ENCODE measurements at places on chromosomes 11 and 22.
A peak's percentile ranks its signal among the peaks of the same experiment; 100 is the strongest.

DNA sequence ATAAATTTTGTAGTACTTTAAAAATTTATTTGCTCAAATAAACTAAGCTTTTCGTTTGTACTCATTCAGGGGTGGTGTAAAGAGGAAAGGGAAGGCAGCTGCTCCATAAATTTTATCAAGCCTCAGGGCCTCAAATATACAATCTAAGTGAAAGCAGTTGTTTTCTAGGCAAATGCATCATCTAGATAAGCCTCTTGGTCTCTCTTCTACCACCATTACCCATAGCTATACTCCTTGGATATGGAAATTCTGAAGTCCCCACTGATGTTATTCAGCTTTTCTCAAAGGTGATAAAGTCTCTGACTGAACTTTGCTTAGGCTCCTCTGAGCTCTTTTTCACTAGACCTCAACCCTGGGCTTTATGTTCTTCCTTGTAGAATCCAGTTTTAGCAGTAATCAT, 1313.1 kb downstream of the JRKL start:
- no peak for DNase-seq

DNA sequence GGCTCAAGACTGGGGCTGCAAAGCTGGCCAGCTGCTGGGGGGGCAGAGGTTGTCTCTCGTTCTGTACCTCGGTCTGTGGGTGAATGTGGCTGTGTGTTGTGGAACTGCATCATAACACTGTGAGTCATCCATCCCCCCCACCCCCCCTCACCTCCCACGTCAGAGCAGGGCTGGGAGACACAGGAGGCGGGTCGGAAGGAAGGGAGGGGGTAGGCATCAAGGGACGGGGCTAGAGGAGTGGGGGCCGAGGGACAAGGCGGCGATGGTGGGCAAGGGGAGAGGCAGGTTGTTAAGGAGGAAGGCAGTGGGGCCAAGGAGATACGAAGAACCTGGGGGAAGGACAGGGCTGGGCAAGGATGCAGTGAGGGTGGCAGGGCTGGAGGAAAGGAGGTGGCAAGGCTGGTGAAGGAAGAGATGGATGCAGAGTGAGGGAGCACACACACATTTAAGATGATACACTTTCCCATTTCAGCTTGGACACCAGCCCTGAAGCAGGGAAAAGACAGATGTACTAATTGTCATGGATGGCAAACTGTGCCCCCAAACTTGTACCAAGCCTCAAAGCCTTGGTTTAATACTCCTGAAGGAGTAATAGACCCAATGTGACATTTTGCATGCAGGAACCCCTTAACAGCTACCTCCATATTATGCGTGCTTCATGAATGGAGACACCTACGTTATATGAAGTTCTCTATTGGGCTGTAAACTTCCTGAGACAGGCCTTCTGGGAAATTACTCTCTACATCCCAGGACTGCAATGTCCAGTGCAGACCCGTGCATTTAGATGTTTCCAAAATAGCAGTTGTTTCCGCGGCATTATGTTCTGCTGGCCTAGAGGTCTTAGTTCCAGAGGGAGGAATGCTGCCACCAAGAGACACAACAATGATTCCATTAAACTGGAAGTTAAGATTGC, at the start of gene YPEL4:
Gene YPEL4, minus strand, starts transcription at position 87 of the 913 bp plus-strand sequence. CDS start 2,805 bp downstream, outside the sequence.
- DNase-seq: peak; percentile 89

GRCh38 chr11:133833898-133834681, 11.2 kb downstream of the SPATA19 start:
- no peak for DNase-seq

GRCh38 chr11:73592640-73593039, 5.3 kb downstream of the FAM168A start:
- DNase-seq: no peak

GRCh38 chr22:29885610-29886009, 2.6 kb downstream of the MTMR3 start:
- DNase-seq: no peak
